ENCODE measurements at places on chromosomes 3 and 15.
A peak's percentile ranks its signal among the peaks of the same experiment; 100 is the strongest.

DNA sequence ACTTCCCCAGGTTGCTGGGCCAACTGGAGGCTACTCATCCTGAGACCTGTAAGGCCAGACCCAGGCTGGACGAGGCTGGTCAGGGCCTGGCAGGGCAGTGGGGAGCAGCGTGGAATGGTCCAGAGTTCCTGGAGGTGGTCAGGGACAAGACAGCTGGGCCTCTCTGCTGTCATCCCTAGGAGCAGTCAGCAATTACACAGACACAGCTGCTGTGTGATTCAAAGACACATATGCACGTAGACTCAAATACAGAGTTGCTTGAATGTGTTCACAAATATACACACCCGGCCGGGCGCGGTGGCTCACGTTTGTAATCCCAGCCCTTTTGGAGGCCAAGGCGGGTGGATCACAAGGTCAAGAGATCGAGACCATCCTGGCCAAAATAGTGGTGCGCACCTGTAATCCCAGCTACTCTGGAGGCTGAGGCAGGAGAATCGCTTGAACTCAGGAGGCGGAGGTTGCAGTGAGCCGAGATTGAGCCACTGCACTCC is 1.5 kb upstream of the CD276 start:
- DNase-seq = no peak

DNA sequence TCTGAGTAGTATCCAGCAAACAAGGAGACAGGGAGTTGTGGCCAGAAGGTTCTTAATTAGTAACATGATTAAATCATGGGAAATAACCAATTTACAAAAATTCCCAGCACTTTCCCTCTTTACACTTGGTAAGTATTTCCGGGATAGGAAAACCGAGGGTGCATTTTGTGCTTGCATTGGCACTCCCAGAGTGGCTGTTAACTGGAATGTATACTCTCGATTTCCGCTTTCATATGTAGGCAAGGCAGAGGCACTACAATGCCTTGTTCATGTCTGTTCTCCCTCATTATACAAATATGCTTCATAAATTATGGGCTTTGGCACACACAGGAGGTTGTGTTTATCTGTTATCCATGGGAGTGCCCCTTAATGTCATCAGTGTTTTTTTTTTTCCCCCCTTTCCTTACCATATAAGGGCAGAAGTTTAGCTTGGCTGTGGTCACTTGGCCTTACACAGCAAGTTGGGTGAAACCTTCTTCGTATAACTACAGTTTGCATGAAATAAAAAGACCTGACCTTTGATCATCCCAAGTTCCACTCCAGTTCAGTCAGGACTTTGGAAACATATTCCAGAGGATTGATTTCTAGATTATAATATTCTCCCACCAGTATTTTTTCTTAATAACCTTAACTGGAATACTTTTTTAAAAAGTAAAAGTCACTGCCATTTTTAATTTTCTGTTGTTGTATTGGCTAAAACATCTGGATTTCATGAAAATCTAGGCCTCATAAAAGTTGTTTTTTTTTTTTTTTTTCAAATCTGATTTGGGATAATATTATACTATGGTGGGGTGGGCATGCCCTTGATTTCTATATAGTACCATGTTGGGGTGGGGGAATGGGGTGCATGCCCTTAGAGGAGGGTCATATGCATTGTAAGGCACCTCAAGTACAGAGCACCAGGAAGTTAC is 8.9 kb downstream of the TPM1 start:
- peak; percentile 56 for DNase-seq

- DNase-seq = no peak
Measured at GRCh38 chr3:71033681-71034220, 549.8 kb downstream of the FOXP1 start.

DNA sequence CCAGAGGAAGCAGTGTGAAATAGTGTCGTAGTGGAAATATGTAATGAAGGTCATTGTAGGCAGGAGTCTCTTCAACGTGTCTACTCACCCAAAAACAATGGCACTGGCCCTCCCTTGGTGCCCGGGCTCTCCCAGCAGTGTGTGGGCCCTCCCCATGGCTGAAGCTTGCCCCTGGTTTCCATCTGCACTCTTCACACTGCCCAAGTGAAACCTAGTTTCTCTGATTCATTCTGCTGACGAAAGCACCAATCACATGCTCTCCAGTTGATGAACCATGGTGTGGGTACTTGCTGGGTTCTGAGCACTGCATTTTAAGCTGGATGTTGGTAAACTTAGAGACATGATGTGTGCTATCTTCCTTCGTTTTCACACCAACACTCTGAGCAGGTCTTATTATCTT is 61.0 kb upstream of the AGBL1 start:
- DNase-seq = no peak

DNA sequence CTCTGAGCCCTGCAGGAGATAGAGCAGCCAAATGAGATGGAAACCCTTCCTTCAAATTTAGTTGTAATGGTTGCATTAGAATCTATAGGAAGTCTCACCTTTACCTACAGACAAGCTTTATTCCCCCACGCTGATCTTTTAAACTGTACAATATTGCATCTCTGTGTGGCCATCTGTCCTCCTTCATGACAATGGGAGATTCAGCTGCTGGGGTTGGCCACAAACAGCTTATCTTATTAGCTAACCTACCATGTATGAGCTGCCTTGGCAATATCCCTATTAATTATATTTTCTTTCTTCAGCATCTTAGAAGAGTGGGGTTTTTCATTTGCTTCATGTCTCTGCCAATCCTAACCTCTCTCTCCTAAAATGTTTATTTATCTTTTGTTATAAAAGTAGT is 238.7 kb upstream of the NR2E3 start:
- DNase-seq = no peak

All from iris pigment epithelial cell (primary cell).